ENCODE measurements at places on chromosomes 11 and 22. TPM values are rescaled to one million over a fixed set of nuclear protein-coding genes. Genes with fewer than 3 reads are reported as not detected.

GRCh38 chr11:10637731-10638151 is 55.8 kb downstream of the IRAG1 start:
- no peak for DNase-seq

RSF1 gene
- total RNA-seq = 37.0 TPM

DNA sequence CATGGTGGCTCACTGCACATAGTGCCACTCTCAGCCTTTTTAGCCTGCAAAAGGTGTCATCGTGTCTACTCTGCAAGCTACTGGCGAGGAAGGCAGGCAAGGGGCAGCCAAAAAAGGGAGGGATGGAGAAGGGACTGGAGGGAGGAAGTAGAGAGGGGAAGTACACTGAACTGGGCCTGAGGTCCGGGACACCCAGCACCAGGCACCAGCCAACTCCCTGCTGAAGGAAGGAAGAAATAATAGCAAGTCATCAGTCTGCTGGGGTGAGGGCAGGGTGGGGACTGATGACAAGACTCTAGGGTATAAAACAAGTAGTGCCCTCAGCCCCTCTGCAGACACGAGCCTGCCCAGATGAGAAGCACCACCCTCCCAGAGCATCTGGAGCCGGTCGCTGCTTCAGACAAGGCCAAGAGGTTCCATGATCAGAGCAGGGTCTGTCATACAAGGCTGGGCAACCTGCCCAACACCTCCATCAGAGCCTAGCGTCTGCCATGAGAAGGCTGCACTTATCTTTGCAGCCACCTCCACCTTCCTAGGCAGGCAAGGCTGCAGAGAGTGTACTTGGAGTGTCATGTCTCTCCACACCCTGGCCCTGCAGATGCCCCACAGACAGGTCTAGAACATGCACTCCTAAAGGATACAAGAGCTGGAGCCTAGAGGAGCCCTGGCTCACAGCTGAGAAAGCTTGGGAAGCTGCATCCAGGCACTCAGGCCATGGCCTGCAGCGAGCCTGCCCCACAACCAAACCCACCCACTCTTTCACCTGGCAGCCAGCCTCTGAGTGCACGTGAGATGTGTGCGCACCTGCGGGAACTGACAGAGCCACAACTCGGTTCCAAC is 9.0 kb upstream of the COMT start:
- no peak for DNase-seq

- DNase-seq = no peak
Measured at GRCh38 chr22:36467042-36467810, 14.2 kb downstream of the TXN2 start.

DNA sequence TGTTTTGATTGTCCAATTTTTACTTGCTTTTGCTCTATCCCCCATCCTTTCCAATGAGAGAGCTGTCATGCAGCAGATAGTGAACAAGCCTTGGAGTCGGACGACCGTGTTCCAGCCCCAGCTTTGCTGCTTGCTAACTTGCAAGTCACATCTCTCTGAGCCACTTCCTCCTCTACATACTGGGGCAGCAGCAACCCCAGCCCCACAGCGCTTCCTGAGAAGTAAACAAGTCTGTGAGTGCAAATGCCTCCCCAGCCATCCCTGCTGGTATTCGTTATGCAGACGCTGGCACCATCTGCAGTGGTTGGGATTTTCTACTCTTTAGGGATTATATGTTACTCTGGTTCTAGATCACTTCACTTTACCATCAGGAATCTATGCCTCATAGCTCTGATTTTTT is 35.0 kb downstream of the TPBGL start:
- DNase-seq = no peak

DNA sequence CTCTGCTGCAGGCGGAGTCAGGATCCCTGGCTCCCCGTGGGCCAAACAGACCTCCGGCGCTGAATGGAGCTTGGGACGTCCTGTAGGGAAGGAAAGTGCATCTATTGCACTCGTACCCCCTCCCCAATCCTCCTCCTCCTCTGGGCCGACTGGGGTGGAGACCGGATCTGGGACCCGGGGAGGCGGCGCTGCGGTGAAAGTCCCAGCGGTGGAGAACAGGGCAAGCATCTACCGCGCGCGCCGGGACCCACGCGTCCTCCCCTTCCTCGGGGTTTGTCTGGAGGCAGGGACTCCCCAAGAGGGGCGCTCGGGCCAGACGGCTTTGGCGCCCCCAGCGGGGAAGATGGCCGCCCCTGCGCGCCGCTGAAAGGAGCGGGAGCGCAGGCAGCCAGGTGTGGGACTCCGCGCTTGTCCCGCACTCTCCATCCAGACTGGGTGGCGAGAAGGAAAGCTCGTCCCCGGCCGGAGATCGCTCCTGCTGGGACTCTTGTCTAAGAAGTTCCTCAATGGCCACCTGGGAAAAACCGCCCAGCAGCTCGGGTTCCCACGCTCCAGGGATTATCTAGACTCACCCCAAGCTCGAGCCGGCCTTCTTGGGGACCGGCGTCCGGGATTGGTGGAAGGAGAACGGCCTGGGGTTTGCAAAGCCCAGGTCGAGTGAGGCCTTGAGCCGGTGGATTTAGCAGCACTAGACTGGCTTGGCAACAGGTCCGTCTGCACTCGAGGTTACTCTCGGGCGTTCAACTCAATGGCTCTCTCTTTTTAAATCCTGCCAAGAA is 718 bp downstream of the FADS2 start:
- DNase-seq = no peak

DDTL gene
- total RNA-seq = 2.8 TPM

CEP126 gene
- 0.58 TPM for total RNA-seq

HDHD5 gene
- total RNA-seq = 65.3 TPM

GRCh38 chr11:93921695-93922468 is 71.5 kb upstream of the VSTM5 start:
- DNase-seq = peak; percentile 81
